Stimulated activated CD4-positive, alpha-beta T cell treated with anti-CD3 and anti-CD28 coated beads, Interleukin-15, amount 100 ng/mL, for 1 hour (primary cell): ENCODE measurements at places on chromosomes 7 and 10.

DNA sequence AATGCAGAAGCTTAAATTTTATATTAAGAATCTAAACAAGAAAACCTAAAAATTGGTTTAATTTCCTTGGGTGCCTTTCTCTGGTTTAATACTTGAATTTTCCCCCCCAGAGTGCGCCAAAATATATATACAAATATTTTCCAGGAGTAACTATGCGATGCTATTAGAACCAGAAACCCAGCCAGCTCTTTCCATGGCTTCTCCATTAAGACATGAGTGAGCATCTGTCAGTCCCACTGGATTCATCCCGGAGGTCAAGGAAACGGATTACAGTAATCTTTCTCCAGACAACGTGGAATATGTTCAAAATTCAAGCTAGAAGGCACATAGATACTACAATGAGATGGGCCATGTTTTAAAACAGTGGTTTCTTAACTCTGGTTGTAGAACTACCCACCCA, 148.8 kb downstream of the TAX1BP1 start:
- no peak for DNase-seq

DNA sequence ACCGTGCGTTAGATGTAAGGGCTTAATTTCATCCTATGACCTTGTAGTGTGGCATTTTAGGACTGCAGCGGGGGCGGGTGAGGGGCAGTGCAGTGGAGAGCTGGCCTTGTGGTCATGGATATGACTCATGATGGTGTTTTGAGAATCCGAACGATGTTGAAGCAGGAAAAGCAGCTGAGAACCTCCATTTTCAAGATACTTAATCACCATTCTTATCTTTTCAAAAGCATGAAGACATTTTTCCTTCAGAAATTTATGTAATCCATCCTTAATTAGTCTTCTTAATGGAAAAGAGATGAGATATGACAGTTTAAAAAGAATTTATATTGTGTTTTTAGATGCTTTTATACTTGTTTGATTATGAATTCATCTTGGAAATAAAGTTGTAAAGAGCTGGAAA, 9.6 kb downstream of the ATP5F1C start:
- no peak for DNase-seq

GRCh38 chr10:120982507-120982906, 131.3 kb downstream of the WDR11 start:
- no peak for DNase-seq

DNA sequence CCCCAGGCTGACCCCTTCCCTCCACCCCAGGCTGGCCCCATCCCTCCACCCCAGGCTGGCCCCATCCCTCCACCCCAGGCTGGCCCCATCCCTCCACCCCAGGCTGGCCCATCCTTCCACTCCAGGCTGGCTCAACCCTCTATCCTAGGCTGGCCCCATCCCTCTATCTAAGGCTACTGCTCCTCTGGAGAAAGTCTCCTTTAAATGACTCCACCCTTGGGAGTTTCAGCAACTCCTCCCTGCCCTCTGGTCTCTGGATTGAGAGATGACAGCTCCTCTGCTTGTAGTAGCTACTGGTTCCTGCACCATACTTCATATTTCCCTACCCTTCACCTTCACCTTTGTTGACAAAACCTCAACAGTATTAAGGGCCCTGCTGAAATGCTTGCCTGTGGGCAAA, 8.5 kb downstream of the PRLHR start:
- DNase-seq, result no peak

DNA sequence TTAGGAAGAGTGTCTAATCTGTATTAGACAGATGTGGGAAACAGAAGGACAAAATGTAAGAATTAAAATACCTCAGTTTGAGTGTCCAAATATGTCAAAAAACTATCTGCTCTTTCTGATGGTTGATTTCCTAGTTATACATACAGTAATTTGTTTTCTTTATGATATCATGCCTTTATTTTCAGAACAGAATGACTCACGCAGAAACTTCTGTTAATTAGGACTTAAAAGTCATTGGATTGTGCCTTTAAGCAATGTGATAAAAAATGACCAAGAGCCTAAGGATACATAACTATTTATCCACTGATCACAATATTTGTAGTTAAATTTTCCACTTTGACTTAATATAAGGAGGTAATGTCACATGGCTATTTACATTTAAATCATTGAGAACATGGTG, 206.7 kb upstream of the PTPRZ1 start:
- no peak for DNase-seq

GRCh38 chr10:24920907-24921881, 31.2 kb downstream of the PRTFDC1 start:
- DNase-seq, result no peak

DNA sequence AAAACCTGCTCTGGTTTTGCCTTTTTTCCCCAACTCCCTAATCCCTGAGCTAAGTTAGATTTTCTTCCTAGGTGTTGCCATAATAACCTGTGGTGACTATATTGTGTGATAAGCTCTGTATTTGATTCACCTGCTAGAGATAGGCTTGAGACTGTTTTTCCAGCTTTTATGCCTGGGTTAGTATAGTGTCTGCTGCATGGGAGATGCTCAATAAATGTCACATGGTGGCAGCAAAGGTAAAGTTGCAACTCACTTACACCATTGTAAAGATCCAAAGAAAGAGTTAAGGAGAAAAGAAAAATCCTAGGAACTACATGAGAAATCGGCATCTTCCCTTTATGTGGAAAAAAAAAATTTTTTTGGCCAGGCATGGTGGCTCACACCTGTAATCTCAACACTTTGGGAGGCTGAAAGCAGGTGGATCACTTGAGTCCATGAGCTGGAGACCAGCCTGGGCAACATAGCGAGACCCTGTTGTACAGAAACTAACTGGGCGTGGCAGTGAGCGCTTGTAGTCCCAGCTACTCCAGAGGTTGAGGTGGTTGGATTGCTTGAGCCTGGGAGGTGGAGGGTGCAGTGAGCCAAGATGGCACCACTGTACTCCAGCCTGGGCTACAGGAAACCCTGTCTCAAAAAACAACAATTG, 3.7 kb downstream of the CCNJ start:
- DNase-seq, result no peak

- no peak for DNase-seq
Measured at GRCh38 chr7:141460781-141461715, 90.2 kb upstream of the AGK start.
